ENCODE measurements at places on chromosomes 1 and 21. TPM values are rescaled to one million over a fixed set of nuclear protein-coding genes. Genes with fewer than 3 reads are reported as not detected.

DNA sequence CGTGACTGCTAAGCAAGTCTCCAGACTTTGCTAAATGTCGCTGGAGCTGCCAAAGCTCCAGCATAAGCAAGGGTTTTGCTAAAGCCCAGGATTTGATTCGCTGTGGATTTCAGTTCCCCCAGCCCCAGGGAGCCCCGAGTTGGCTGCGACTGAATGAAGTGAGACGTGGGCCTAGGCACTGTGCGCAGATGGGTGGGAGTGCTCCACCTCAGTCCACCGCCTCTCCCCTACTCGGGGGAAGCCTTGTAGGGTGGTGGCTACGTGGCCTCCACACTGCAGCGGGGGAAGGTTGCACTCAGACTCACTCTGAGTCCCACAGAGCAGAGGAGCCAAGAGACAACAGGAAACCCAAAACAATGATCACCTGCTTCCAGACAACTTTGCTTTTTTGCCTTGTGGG, 397.8 kb upstream of the VAMP3 start:
- DNase-seq = no peak
- no peak overlapping the region for H3K4me3 ChIP-seq
- H3K27me3 ChIP-seq = peaks cover 3% of the 10 kb centered on the region

DNA sequence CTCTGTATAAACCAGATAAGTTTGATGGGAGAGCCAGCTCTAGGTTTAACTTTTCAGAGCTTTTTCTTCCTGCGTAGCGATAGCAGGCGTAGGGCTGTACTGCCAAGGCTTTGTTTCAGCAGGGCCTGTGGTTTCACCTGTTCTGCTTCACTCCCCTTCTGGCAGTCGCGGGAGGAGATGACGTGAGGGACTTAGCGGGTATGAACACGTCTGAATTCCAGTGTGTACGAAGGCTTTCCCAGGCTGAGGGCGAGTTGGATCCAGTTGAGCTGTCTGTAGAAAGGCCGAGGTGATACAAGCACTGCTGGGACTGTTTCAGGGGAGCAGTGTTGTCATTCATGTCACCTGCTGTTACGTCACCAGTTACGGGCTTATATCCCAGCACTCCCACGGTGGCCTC, 21.2 kb downstream of the PEX14 start:
- peak overlapping the region; percentile 80 for H3K27ac ChIP-seq
- H3K4me3 ChIP-seq = peak overlapping the region; percentile 76
- H3K4me1 ChIP-seq = peaks cover 40% of the 10 kb centered on the region
- DNase-seq = no peak
- no peaks in the 10 kb centered on the region for H3K27me3 ChIP-seq

DNA sequence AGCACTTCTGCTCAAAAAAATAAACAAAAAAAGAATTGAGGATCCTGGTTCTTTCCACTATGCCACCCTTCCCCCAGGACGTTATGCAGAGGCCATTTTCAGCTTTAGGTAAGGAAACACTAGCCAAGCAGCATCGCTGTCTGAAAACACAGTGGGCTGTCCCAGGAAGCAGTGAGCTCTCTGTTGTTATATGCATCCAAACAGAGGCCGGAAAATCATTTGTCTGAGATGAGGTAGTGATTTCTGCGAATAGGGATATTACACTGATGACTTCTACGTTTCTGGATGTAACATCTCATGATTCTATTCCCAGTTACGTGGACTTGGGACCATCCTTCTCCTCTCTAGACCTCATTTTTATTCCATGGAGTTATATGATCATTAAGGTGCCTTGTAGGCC, 137.2 kb downstream of the OMA1 start:
- H3K4me1 ChIP-seq = no peaks in the 10 kb centered on the region
- no peak overlapping the region for H3K27ac ChIP-seq
- no peaks in the 10 kb centered on the region for H3K27me3 ChIP-seq

- H3K27ac ChIP-seq = no peak overlapping the region
- no peaks in the 10 kb centered on the region for H3K4me1 ChIP-seq
- H3K4me3 ChIP-seq = no peak overlapping the region
Observed at GRCh38 chr21:38148046-38148445, 108.7 kb upstream of the KCNJ15 start.

DNA sequence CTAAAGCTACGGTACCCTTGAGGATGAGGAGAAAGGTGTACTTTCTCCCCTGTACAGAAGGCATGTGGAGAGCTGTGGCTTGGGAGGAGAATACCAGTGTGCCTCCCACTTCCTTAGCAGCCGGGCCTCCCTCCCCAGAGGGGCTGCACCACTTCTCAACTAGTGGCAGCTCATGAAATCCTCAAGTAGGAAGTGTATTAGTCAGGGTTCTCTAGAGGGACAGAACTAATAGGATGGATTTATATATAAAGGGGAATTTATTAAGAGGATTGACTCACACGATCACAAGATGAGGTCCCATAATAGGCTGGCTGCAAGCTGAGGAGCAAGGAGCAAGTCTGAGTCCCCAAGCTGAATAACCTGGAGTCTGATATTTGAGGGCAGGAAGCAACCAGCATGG, 53.1 kb upstream of the PPP2R5A start:
- DNase-seq = no peak
- peaks cover 4% of the 10 kb centered on the region for H3K36me3 ChIP-seq
- H3K27me3 ChIP-seq = no peaks in the 10 kb centered on the region
- peaks cover 69% of the 10 kb centered on the region for H3K4me1 ChIP-seq
- no peak overlapping the region for H3K4me3 ChIP-seq

GRCh38 chr1:209218981-209219380, 364.5 kb upstream of the CAMK1G start:
- no peak overlapping the region for H3K4me3 ChIP-seq
- H3K27ac ChIP-seq = no peak overlapping the region
- peaks cover 5% of the 10 kb centered on the region for H3K27me3 ChIP-seq

GRCh38 chr1:223727541-223727940, 15.2 kb downstream of the CAPN2 start:
- no peak overlapping the region for H3K4me3 ChIP-seq
- H3K36me3 ChIP-seq = peaks cover 63% of the 10 kb centered on the region
- H3K4me1 ChIP-seq = peaks cover 85% of the 10 kb centered on the region
- H3K27ac ChIP-seq = peak overlapping the region; percentile 18
- DNase-seq = no peak

- H3K27ac ChIP-seq = peak overlapping the region; percentile 81
- peaks cover 19% of the 10 kb centered on the region for H3K36me3 ChIP-seq
- DNase-seq = no peak
- peaks cover 32% of the 10 kb centered on the region for H3K4me1 ChIP-seq
- no peak overlapping the region for H3K4me3 ChIP-seq
- H3K27me3 ChIP-seq = no peaks in the 10 kb centered on the region
Observed at GRCh38 chr1:65230731-65231481, 78.4 kb upstream of the DNAJC6 start.

Gene HFM1
- total RNA-seq = not detected

Gene S100B
- total RNA-seq = not detected

Gene FRRS1
- 0.62 TPM for total RNA-seq

Gene RNU1-4
- total RNA-seq = 2,178 TPM
